NCI-H2081 treated with DMSO at 0.1 percent for 48 hours (cell line): ENCODE measurements at places on chromosomes 4 and X.

DNA sequence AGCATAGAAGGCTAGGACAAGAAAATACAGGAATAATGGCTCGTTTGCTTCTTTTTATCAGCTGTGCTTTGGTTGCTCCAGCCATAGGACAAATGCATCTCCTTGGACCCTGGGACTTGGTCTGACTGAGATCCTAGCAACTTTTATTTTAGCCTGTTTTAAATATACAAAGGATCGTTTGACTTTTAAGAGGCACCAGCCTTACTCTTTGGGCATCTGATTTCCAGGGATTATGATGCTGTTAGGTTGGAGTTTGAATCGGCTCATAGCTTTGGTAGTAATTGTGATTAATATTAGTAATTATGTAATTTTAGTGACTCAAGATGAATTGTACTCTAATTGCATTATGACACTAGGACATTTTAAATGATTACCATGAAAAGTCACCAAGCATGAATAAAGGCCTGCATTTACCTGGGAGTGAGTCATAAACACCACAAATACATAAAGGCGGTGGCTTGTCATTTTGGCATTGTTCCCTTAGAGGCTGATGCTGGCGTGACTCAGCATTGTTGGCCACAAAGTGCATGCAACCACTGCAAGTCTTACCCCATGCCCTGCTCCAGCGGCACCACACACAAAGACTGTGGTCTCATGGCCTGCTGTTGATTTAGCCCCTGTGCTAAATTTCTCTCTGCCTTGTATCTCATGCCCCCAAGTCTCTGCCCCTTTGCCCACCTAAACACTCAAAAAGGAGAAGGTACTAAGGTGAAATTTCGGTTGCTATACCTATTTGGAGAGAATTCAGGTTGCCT, 12.4 kb downstream of the GPAT3 start:
- peak; percentile 54 for DNase-seq

DNA sequence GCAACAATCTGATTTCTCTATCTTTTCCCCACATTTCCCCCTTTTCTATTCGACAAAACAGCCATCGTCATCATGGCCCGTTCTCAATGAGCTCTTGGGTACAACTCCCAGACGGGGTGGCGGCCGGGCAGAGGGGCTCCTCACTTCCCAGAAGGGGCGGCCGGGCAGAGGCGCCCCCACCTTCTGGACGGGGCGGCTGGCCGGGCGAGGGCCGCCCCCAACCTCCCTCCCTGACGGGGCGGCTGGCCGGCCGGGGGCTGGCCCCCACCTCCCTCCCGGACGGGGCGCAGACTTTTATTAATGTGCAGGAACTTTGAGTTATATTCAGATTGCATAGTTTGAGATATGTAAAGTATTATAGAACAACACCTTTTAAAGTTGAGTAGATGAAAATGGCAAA, 64.4 kb upstream of the HPGD start:
- no peak for DNase-seq

GRCh38 chr4:187236209-187236890, 512.7 kb upstream of the FAT1 start:
- DNase-seq, result no peak

DNA sequence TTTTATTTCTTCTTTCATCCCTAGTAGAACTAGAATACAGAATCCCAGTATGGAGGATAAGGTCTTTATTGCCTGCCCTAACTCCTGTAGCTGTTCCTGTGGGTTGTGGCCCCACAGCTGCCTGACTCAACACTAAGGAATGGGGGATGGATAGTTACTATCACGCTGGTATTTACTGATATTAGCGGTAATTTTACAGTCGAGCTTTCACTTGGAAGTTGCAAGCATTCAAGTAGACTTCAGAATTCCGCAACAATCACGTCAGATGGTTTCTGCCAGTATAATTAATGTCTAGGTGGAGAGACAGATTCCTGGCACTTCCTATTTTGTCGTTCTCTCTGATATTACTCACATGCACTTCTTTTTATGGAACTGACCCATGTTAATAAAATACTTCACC, 489.8 kb downstream of the PABPC4L start:
- DNase-seq, result no peak

GRCh38 chr4:141898346-141898745, 262.0 kb downstream of the IL15 start:
- DNase-seq, result no peak
